Left lobe of liver (tissue), 2 donors: ENCODE measurements at places on chromosomes 12 and 14. TPM values are rescaled to one million over a fixed set of nuclear protein-coding genes. Genes with fewer than 3 reads are reported as not detected.

Gene VRTN
- 0.08 TPM for total RNA-seq

Gene EGLN3
- total RNA-seq = 3.3 TPM

Gene NABP2
- 16.0 TPM for total RNA-seq

Gene KCNK10
- total RNA-seq = not detected

Gene KCNC2
- total RNA-seq = 0.08 TPM

Gene SMOC1
- 75.6 TPM for total RNA-seq

Gene RPL10L
- not detected for total RNA-seq

Gene TBX5
- not detected for total RNA-seq

Gene ASIC1
- total RNA-seq = 0.28 TPM

Gene RFX4
- total RNA-seq = not detected

Gene MSI1
- not detected for total RNA-seq

Gene KRT80
- 0.28 TPM for total RNA-seq

Gene RNASE2
- 0.33 TPM for total RNA-seq

Gene KRT71
- not detected for total RNA-seq

Gene GPRC5D
- total RNA-seq = not detected

Gene FOXM1
- 0.86 TPM for total RNA-seq

Gene RNASE4
- 152 TPM for total RNA-seq

Gene KNTC1
- 2.4 TPM for total RNA-seq

Gene OAS2
- 6.4 TPM for total RNA-seq

Gene DBX2
- not detected for total RNA-seq

Gene TDRD9
- total RNA-seq = 0.75 TPM
